ENCODE measurements at places on chromosomes 4 and X.
A peak's percentile ranks its signal among the peaks of the same experiment; 100 is the strongest.

DNA sequence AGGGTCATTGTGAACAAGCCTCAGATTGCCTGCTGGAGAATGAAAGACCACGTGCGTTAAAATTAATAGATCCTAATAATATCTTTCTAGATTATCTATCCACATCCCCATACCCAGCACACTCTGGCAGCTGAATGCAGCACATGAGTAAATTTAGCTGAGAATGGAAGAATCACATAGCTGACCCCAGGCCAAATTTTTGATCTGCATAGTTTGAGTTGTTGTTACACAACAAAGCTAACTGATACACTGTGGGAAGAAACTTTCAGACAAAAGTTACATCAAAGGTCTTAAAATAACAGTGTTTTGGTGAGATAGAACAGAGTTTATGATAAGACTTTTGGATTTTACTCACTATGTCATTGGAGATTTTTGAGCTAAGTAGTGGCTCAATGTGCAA is 72.4 kb upstream of the ANXA10 start:
- no peak for DNase-seq

- no peak for DNase-seq
Measured at GRCh38 chrX:8913655-8914409, 112.6 kb upstream of the FAM9A start.

DNA sequence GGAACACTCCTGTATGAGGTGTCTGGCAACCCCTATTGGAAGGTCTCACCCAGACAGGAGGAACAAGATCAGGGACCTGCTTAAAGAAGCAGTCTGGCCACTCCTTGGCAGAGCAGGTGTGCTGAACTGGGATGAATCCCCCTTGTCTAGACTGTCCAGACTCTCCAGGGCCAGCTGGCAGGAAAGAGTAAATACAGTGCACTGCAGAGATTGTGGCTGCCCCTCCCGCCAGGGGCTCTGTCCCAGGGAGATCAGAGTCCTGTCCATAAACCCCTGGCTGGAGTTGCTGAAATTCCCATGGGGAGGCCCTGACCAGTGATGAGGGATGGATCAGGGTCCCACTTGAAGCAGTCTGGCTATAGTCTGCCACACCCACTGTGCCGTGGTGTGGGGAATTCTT is 17.7 kb downstream of the STPG2 start:
- no peak for DNase-seq

DNA sequence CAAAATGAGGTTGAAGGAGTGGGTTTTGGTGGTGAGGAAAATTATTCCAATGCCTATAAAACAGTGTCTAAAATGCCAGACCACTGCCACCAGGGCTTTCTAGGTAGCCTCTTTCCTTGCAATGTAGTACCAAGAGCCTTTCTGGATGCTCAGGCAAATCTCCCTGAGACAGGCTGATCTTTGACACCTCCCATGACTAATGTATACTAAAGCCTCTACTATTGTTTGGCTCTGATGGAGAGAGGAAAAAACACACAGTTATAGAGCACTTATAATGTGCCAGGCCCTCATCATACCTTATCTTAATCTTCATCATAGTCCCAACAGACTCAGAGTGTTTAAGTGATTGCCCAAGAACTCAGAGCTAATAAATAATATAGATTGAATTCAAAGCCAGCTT is 5.8 kb downstream of the MTMR8 start:
- DNase-seq, result no peak

DNA sequence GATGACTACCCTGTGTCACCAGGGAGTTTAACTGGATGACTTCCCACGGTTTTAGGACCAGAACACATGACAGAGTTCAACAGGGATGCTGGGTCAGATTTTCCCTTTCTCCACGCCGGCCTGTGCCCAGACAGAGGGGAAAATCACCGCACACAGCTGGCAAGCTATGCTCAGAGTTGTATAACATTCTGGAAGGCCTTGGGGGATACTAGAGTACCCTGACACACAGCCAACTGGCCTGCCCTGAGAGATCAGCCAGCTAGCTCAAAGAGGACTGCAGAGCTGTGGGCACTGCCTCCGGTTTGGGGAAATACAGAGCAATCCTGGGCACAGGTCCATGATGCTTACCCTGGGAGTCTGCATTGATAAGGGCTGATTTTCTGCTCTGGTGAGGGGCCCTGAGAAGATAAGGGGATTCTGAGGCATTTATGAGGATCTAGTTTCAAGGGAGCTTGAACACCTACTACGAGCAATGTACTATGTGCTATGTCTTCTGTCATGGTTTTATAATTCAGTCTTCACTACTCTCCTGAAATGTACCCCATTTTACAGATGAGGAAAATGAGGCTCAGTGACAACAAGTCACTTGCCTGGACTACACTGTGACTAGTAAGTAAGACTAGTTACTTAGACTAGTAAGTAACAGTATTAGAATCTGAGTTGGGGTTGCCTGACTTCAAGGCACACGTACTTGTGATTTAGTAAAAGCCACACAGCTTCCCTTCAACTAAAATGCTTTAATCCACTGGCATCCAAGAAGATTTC is 14.7 kb downstream of the C4orf54 start:
- no peak for DNase-seq

DNA sequence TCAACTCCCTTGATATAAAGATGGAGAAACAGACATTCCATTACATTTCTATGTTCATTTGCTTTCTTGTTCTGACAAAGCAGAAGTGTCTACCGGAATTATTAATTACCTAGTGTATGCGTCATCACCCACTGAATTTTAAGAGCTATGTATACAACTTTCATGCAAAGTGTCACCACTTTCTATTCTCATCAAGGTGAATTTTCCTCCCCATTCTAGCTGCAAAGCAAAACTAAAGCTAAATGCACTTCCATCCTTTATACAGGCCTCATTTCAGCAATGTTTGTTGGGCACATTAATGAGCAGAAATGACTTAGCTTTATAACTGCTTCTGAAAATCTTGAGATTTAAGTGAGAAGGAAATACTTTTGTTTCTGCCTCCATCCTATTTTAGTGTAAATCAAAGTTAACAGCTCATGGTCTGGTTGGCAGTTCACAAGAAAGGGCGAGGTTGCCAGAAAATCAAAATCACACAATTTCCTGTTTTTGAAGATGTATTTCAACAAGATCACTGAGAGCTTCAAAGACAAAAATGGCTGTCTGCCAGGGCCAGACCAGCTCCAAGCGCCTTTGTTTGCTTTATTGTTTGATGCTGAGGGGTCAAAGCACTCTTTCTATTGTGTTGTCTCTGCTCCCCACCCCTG is 7.2 kb upstream of the FAM9C start:
- no peak for DNase-seq

DNA sequence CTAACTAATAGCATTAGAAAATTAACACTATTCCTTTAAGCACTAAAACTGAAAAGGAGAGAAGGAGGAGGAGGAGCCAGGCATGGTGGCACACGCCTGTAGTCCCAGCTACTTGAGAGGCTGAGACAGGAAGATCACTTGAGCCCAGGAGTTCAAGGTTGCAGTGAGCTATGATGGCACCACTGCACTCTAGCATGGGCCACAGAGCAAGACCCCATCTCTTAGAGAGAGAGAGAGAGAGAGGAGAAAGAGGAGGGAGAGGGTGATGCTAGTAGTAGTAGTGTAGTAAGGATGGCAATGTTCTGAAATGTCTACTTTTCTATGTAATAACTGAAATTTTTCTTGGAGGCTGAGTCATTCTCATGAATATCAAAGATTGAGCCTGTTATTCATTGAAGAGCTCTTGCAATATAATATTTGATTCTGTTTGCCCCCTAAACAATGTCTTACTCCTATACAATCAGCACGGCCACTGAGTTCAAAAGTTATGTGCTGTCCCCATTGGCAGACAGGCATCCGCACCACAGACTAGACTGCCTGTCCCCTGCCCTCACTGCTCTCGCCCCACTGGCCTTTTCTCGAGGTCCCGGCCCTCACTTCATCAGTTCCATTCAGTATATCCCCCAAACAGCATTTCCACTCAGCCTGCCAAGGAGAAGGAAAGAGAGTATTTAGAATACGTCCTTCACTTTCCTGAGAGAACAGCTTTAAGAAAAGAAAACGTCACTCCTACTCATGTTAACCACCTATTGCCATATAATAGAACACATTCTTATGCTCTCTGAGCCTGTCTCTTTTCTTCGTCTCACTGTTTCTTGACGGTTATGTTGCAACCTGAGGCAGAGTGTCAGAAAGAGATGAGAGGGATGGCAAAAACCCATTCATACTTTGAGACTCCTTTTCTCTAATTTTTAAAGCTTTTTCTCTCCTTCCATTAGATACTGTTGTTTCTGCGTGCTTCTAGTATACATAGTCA is 238.1 kb downstream of the PALLD start:
- DNase-seq, result no peak

GRCh38 chr4:40122941-40123340 is 66.3 kb downstream of the N4BP2 start:
- DNase-seq, result no peak

DNA sequence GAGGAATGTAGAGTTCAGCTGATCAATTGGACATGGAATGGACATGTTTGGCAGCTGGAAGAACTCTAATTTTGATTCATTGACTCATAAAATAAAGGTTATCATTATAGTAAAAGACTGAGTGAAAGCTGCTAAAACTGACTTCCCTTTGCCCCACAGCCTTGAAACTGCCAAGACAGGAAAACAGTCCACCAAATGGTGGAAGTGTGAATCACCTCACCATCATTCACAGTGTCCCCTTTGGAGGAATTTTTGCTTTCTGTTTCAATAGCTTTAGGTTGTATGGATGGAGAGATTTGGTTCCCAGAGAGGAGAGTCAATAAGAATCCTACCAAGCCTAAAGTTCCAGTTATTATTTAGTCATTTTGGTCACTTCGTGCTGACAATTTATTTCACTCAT is 20.8 kb upstream of the FREM3 start:
- no peak for DNase-seq

DNA sequence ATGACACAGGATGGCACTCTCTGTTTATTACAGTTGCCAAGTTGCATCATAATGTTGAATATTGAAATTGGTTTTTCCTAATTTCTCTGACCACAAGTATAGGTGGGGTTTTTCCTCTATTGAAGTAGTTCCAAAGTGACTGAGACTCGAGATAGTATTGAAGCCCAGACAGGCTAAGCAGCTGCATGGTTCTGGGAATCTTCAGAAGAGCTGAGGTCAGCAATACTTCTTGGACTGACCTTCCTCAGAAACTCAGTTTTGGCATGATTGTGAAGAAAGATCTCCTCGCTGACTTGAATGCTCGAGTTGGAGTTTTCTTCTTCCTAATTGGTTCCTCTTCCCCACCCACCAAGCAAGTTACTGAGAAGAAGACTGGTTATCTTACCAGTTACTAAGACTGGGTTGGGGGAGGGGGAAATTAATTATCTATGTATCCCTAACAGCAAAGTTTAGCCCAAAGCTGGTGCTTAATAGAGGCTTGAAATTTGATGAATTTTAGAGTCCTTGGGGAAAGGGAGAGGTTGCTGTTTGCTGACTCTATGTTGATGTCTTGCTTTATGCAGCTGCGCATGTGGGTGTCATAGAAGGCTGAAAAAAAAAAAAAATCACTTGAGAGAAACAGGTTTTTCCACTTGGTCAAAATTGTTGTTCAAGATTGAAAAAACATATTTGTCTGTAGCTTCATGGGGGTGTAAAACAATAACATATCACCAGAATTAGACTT is 91.1 kb downstream of the P2RY10 start:
- no peak for DNase-seq

GRCh38 chr4:171621646-171622045 is 191.6 kb upstream of the GALNTL6 start:
- DNase-seq, result no peak

- no peak for DNase-seq
Measured at GRCh38 chrX:19953145-19953544, 37.7 kb downstream of the BCLAF3 start.

DNA sequence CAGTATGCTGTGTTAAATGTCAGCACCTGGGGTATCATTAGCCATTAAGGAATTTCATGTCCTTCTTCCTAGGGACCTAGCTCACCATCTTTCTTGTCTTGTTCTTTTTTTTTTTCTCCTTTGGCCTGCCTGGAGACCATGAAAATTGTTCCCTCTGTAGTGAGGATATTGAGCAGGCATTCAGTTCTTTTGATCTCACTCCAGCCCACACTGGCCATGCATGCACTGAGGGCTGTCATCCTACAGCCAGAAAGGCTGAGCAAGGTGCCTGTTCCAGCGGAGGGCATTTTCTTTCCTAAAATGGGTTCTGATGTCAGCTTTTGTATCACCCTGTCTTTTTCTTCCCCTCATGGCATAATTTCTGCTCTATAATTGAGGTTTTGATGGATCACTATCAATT is 275.9 kb upstream of the HAND2 start:
- DNase-seq, result no peak

GRCh38 chr4:64158648-64159326 is 250.5 kb downstream of the TECRL start:
- peak; percentile 0 for DNase-seq

DNA sequence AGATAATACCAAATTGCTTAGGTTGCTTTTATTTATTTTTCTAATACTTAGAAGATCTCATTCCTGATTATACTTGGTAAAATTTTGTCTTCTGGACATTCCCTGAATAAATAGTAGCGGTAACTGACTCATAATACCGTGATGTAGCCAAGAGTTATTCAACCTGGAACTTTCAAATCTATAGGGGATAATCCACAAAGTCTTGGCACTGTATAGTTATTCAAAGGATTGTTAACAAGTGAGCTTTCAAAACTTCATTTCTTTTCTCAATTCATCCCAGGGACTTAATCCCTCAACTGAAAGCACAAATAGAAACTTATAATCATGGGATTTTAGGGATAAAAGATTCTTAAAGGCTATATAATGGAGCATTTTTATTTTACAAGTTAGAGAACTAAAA is 1383.3 kb downstream of the FAM133A start:
- DNase-seq, result no peak

GRCh38 chr4:62003695-62004094 is 803.6 kb downstream of the ADGRL3 start:
- no peak for DNase-seq

- DNase-seq, result no peak
Measured at GRCh38 chr4:52842792-52843191, 19.3 kb upstream of the RASL11B start.

DNA sequence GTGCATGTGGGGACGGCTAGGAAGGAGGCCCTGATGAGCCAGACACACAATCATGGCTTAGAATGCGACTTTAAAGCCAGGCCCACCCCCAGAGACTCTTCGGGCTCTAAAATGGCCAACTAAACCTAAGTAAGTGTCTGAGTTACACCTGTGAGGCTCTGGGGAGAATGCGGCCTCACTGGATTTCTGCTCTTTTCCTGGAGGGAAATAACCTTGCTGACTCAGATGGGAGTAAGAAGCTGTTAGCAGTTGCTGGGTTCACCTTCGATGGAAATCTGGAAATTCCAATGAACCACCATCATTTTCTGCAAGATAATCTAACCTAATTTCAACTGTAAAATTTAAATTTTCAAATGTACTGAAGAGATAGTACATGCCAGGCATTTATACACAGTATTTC is 97.6 kb upstream of the MAML3 start:
- no peak for DNase-seq

- no peak for DNase-seq
Measured at GRCh38 chr4:26322346-26322745, 1.5 kb downstream of the RBPJ start.

GRCh38 chr4:12880844-12881243 is 603.3 kb downstream of the RAB28 start:
- DNase-seq, result no peak

- DNase-seq, result no peak
Measured at GRCh38 chr4:48375651-48376304, 34.4 kb downstream of the SLAIN2 start.

- no peak for DNase-seq
Measured at GRCh38 chrX:38103857-38104812, 97.8 kb downstream of the SYTL5 start.

All from occipital lobe (tissue), 3 donors.